ENCODE measurements at places on chromosomes 3 and 15.

GRCh38 chr3:136277115-136277514 is 27.0 kb downstream of the PCCB start:
- no peak overlapping the region for H3K4me3 ChIP-seq
- H3K4me1 ChIP-seq = peaks cover 14% of the 10 kb centered on the region
- DNase-seq = no peak
- no peak overlapping the region for H3K27ac ChIP-seq
- no peaks in the 10 kb centered on the region for H3K27me3 ChIP-seq
- peaks cover 5% of the 10 kb centered on the region for H3K36me3 ChIP-seq

DNA sequence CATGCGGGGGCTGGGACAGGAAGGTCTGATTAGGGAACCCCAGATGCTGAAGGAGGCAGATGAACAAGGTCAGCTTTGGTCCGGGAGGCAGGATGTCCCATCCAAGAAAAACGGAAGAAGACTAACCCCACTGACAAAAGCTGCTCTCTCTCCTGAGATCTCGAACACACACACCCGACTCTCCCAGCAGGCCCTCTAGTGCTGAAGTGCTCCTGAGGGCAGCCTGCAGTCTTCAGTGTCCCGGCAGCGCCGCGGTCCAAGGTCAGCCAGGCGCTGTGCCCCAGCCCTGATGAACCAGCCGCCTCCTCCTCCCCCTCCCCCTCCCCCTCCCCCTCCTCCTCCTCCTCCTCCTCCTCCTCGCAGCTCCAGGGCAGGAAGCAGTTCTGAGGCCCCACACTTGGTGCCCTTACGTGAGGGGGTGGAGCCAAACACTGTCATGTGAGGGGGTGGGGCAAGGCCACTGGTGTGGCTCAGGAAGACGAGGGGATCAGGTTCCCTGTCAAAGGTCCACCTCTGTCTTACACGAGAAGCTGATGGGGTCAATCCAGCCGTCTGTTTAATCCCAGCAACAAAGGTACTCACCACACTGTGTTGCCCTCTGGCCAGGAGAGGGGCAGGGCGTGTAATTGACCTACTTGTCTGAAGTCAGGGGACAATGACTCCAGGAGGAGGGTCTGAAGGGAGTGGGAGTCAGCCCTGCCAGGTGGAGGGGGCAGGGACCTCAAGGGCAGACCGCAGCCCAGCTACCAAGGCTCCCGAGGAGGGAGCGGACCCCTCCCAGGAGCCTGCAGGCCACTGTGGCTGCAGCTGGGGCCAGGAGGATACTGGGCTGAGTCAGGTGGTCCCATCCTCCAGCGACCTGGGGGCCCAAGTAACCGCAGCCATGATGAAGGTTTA is 34.3 kb downstream of the PRR23E start:
- H3K27me3 ChIP-seq = no peaks in the 10 kb centered on the region
- no peaks in the 10 kb centered on the region for H3K36me3 ChIP-seq
- H3K27ac ChIP-seq = no peak overlapping the region
- no peak overlapping the region for H3K4me3 ChIP-seq

- no peaks in the 10 kb centered on the region for H3K36me3 ChIP-seq
- DNase-seq = no peak
- no peak overlapping the region for H3K27ac ChIP-seq
These were observed 1.8 kb downstream of the ADAMTS17 start for GRCh38 chr15:100339999-100340398.

GRCh38 chr3:49911124-49911420 is 7.4 kb upstream of the MST1R start:
- H3K36me3 ChIP-seq = no peaks in the 10 kb centered on the region
- H3K27me3 ChIP-seq = peaks cover 18% of the 10 kb centered on the region
- H3K4me1 ChIP-seq = peaks cover 18% of the 10 kb centered on the region
- no peak overlapping the region for H3K27ac ChIP-seq

- no peak overlapping the region for H3K27ac ChIP-seq
- no peaks in the 10 kb centered on the region for H3K27me3 ChIP-seq
- no peaks in the 10 kb centered on the region for H3K36me3 ChIP-seq
- H3K4me1 ChIP-seq = no peaks in the 10 kb centered on the region
- no peak for DNase-seq
These were observed 7.9 kb upstream of the BCL2A1 start for GRCh38 chr15:79978655-79979514.

DNA sequence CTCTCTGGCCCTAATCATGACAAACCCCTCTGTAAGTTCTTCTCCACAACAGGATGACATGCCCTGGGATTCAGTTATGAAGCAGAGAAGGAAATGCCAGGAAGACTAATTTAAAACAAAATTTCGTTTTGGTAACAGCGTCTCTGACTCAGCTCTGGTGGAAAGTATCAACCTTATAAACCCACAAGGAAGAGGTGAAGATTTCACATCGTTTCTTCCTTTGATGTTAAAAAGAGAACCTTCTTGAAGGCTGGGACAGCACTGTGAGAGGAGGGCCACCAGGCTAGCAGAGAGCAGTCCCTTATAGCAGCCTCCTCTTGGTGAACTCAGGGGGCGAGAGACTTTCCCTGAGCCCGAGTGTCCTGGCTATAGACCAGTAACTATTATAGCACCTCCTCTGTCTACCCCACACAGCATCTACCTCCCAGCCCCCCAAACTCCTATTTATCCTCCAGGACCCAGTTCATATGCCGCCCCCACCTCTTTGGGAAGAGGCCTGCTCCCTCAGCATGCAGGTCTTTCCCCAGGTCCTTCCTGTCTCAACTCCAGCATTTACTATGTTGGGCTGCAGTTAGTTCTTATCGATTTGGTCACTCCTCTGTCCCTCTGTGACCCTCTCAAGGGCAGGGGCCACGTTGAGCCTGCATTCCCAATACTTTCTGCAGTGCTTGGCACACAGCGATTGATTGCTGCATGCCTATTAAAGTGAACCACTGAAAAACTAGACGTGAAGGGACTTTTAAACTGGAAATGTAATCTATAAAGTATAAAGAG is 321.5 kb upstream of the ICE2 start:
- H3K36me3 ChIP-seq = no peaks in the 10 kb centered on the region
- H3K27me3 ChIP-seq = no peaks in the 10 kb centered on the region
- peaks cover 10% of the 10 kb centered on the region for H3K4me1 ChIP-seq

DNA sequence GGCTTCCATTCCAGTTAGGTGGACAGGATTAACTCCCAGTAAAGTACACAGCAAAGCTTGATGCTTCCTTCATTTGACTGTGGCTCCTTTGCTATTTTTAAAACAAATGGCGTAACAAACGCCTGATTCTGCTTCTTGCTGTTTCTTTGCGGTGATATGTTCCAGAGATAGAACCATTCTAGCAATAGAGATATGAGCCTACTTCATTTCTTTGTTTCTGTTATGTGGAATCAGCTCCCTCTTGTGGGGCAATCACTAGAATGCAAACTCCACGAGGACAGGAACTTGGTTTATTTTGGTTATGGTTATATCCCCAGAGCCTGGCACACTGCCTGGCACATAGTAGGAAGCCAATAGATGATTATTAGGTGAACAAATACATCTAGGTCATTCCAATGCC is 122.6 kb upstream of the SLC6A11 start:
- no peaks in the 10 kb centered on the region for H3K36me3 ChIP-seq
- peaks cover 1% of the 10 kb centered on the region for H3K27me3 ChIP-seq
- H3K27ac ChIP-seq = no peak overlapping the region
- H3K4me1 ChIP-seq = no peaks in the 10 kb centered on the region
- no peak overlapping the region for H3K4me3 ChIP-seq

DNA sequence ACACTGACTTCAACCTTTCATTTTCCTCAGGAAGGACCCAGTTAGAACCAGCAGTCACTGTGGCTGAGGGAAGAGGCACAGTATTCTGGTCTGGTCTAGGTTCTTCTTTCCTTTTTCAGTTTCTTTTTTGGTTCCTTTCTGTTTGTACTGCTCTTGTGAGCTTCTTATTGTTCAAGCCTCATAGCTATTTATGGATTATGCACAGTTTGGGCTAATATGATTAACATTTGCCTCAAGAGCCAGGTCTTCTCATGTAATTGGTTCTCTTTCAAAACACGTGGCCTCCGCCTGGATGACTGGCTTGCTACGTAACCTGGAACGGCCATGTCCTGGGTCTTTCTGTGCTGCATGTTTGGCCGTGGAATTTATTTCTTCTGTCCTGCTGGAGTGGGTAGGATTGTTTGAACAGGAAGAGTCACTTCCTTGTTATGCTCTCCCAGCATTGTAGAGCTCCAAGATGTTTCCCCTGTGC is 43.3 kb downstream of the RBMS3 start:
- H3K27me3 ChIP-seq = no peaks in the 10 kb centered on the region
- H3K4me1 ChIP-seq = no peaks in the 10 kb centered on the region
- no peak for DNase-seq
- H3K27ac ChIP-seq = no peak overlapping the region

GRCh38 chr3:139601191-139601961 is 61.8 kb upstream of the RBP1 start:
- H3K4me1 ChIP-seq = no peaks in the 10 kb centered on the region
- no peaks in the 10 kb centered on the region for H3K36me3 ChIP-seq
- no peak overlapping the region for H3K4me3 ChIP-seq
- H3K27me3 ChIP-seq = no peaks in the 10 kb centered on the region

GRCh38 chr15:51842852-51843737 is 13.6 kb downstream of the TMOD3 start:
- no peaks in the 10 kb centered on the region for H3K4me1 ChIP-seq
- H3K27ac ChIP-seq = no peak overlapping the region
- H3K4me3 ChIP-seq = no peak overlapping the region
- no peak for DNase-seq
- no peaks in the 10 kb centered on the region for H3K36me3 ChIP-seq

DNA sequence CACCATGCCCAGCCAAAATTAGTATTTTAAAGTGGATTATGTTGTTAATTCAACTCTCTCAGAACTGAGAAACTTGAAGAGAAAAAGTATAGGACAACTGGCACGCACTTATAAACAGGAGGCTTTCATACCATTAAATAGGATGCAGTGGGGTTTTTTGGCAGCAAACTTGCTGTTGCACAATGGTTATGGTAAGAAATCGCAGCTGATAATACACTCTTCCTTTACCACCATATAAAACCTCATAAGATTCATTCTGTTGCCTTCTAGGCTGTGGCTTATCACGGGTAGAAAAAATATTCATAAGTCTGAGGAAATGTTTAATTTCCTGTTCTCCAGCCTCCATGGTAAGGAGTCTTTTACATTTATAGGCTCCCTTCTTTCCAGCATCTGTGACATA is 95.3 kb downstream of the TMCO5A start:
- no peaks in the 10 kb centered on the region for H3K27me3 ChIP-seq
- H3K4me1 ChIP-seq = no peaks in the 10 kb centered on the region
- H3K36me3 ChIP-seq = no peaks in the 10 kb centered on the region

DNA sequence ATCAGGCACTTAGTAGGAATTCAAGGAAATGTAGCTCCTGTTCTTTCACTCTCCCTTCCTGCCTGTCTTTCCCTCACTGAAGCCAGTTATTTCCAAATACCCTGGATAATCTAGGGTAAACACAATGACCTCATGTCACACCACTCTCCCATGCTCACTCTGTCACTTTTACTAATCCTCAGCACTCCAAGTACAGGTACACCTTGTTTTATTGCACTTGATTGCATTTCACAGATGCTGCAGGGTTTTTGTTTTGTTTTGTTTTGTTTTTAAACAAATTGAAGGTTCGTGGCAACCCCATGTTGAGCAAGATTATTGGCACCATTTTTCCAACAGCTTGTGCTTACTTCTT is 40.8 kb downstream of the PPM1L start:
- no peaks in the 10 kb centered on the region for H3K27me3 ChIP-seq
- H3K4me1 ChIP-seq = peaks cover 5% of the 10 kb centered on the region
- no peak overlapping the region for H3K27ac ChIP-seq
- no peaks in the 10 kb centered on the region for H3K36me3 ChIP-seq
- DNase-seq = no peak

DNA sequence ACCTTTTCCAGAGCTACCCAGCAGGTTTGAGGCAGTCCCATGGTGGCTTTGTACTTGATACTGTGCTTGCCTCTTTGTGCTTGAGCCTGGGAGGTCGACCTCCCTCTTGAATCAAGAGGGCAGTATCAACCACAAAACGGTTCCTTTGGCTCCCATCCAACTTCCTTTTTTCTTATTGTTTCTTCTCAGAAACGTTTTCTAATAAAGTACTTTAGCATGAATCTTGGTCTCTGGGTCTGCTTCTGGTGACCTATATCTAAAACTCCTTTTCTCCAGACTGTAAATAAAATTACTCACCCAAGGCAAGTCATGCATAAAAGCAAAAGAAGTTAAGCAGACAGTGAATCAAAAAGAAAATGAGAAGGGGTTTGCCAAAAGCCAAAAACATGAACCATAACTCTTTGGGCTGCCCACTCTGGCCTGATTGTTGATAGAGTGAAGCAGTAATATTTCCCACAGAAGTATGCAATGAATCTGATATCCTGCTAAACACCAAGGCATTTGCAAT is 112.2 kb upstream of the SLC4A7 start:
- no peaks in the 10 kb centered on the region for H3K4me1 ChIP-seq
- no peak for DNase-seq
- H3K27me3 ChIP-seq = no peaks in the 10 kb centered on the region
- H3K4me3 ChIP-seq = no peak overlapping the region

- peaks cover 3% of the 10 kb centered on the region for H3K4me1 ChIP-seq
- no peak overlapping the region for H3K27ac ChIP-seq
- no peak for DNase-seq
These were observed 3.6 kb downstream of the MAP4 start for GRCh38 chr3:48012659-48013058.
